Stimulated activated naive CD4-positive, alpha-beta T cell treated with Interleukin-2 at 50 U/mL for 16 hours (primary cell): ENCODE measurements at places on chromosomes 4 and X.
A peak's percentile ranks its signal among the peaks of the same experiment; 100 is the strongest.

DNA sequence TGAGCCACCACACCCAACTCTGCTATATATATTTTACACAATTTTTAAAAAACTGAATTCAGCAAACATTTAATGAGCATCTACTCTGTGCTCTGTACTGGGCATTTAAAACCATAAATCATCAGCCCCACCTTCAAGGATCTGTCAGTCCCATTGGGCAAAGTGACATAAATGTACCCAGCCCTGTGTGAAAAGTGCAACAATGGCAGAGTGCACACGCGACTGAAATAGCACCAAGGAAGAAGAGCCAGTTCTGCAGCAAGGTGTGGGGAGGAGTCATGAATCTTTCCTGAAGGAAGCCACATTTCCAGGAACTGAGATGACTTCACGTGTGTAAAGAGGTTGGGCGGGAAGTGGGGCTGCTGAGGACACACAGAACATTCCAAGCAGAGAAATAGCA, 111.5 kb upstream of the ATP6AP2 start:
- DNase-seq: no peak

GRCh38 chrX:110317061-110317819, 645 bp downstream of the AMMECR1 start:
- DNase-seq: peak; percentile 28

- peak; percentile 72 for DNase-seq
These were observed 893 bp upstream of the SEPTIN11 start for GRCh38 chr4:76948443-76949275.

- no peak for DNase-seq
These were observed 150.2 kb upstream of the HAND2 start for GRCh38 chr4:173680278-173680677.

DNA sequence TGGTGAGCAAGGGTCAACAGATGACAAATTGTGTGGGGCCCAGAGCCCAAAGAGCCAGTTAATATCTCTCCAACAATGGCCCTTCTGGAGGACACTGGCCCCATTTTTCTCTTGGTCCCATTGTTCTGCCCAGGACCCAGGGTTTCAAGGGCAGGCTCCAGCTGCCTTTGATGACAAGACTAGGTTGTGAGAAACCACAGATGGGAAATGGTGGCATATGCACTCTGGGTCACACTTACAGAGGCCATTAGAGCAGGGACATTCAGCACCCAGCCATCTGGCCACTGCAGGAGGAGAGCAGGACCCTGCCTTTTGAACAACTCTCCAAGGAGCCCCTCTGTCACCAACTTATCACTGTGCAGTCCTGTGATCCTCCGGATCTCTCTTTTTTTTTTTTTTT, 49.7 kb upstream of the KIAA1210 start:
- DNase-seq: no peak

DNA sequence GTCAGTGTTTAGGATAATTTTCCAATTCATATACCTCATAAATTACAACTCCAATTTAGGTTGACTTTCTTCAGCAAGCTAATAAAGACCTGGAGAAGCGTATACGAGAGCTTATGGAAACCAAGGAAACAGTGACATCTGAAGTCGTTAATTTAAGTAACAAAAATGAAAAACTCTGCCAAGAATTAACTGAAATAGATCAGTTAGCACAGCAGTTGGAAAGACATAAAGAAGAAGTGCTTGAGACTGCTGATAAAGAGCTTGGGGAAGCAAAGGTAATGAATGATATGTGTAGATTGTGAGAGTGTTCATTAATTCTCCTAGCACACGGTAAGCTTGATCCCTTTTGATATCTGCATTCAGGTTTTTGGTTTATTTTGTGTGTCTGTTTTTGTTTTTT, 16.8 kb downstream of the CEP135 start:
- no peak for DNase-seq

GRCh38 chr4:184727430-184727829, 6.5 kb downstream of the CENPU start:
- DNase-seq: no peak

DNA sequence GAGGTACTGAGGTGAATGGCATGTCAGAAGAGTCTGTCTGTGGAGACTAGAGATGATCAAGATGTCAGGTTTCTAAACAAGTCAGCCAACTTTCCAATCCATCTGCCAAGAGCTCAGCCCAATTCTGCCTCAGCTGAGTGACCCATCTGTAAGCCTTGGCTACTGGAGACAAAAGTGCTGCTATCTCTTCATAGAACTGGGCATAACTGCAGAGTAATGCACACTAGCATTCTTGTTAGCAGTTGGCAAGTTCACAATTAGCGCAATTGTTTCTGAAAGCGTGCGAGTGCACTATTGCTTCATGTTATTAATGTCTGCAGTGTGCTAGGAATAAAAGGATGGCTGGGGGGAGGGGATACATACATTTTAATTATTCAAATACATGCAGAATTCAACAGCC, 32.9 kb upstream of the SH3D19 start:
- DNase-seq: no peak

DNA sequence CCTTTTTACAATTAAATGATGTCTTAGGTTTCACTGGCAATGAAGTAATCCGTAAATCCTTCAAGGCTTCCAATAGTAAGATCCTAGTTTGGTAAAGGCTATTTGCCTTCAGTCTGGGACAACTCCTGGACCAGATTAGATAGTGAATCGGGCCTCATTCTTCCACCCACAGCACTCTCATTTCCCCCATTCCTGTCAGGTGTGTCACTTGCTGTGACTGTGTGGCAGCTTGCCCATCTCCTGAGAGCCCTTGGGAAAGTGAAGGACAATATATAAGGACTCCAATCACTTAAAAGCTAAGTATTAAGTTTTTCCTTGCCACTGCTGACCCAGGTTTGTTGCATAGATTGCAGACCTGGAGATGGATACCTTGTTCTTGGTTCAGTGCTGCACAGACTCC, 3.3 kb upstream of the GASK1B start:
- DNase-seq: no peak

GRCh38 chr4:186592966-186593586, 37.7 kb upstream of the MTNR1A start:
- no peak for DNase-seq

DNA sequence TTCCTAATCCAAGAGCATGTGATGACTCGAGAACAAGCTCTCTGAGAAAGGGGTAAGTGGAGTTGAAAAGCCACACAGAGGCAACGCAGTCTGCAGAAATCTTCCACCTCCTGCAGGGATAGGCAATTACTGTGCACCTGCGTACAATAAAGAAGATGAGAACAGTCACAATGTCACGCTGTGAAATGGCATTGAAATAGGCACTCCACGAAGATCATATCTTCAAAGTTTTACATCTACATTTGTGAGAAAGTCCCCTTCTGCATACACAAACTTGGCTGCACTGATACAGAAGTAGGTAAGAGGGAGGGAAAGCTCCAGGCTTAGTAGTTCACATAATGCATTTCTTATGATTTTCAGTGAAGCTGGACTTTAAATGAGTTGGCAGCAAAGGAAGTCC, 27.1 kb downstream of the DDX60L start:
- no peak for DNase-seq

DNA sequence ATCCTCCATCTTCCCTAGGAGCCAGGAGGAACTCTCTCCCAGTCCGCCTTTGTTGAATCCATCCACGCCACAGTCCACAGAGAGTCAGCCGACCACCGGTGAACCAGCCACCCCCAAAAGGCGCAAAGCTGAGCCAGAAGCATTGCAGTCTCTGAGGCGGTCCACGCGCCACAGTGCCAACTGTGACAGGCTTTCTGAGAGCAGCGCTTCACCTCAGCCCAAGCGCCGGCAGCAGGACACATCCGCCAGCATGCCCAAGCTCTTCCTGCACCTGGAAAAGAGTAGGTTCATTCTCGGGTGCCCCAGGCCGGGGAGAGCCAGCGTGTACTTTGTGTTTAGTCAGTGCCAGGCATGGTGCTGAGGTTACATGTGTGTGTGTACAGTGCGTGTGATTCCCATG, 7.4 kb downstream of the MSL3 start:
- no peak for DNase-seq

DNA sequence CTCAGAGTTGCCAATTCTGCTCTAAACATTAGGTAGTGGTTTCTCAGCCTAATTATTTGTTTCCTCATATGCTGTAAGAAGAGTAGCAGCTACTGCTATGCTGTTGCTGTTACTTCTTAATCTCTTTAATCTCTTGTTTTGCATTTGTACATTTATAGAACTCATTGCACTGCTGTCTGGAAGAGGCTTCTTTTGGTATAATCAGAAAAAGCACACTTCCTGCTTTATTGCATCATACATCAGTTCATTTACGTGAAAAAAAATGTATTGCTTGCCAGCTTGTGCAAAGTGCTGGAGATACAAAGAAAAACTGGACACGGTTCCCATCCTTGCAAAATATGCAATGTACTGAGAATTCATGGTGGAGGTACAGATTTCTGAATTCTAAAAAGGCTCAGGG, 332.0 kb downstream of the GRXCR1 start:
- DNase-seq: no peak

DNA sequence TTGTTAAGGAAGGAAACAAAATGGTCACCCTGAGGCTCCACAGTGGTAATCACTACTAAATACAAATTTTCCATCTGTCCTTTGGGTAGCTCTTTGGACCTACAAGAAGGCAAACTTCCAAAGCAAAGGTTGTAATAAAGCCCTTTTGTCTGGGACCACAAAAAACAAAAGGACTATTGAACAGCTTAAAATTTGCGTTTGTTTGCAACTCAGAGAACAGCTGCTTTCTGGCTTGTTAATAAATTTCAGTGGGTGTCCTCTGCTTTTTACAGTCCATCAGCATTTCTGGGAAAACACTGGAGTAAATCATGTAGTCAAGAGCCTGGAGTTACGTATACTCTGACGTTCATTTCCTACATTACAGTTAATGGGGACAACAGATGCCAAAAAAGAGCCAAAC, 439.7 kb upstream of the DIAPH2 start:
- DNase-seq: no peak

- no peak for DNase-seq
These were observed 60.3 kb upstream of the HSD17B10 start for GRCh38 chrX:53494436-53494835.

- DNase-seq: no peak
These were observed 428.0 kb downstream of the ZNF674 start for GRCh38 chrX:46117234-46117633.

DNA sequence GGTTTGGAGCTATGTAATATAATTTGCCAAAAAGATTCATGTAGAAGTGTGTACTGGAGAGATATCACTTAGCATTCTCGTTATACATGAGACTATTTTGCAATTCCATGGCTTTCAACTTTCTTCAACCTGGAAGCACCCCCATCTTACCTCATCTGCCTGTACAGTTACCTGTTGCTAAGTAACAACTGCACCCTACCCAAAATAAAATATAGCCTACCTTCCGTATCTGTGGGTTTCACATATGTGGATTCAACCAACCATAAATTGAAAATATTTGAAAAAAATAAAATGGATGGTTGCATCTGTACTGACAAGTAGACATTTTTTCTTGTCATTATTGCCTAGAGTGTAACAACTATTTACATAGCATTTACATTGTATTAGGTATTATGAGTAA, 278.3 kb downstream of the PPP1R2C start:
- DNase-seq: no peak

GRCh38 chrX:68840256-68840655, 11.4 kb downstream of the EFNB1 start:
- DNase-seq: no peak

DNA sequence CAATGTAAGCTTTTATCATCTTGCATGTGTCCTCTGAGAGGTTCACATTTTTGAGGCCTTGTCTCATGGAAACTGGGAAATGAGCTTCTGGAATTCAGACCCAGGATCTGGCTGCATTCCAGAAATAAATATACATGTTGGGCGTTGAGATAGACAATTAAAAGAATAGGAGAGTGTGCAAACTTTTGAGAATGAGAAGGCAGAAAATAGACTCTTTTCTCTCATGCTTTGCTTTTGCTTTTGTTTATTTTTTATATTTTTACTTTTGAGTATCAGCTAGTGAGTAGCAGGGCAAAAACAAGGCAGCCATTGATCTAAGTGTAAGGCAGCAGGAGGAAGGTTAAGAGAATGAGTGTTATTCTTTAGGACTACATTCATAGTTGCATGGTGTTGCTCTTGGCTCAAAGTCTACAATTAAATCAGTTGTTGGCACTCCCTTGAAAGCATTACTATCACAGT, 12.4 kb downstream of the SHROOM3 start:
- DNase-seq: no peak

DNA sequence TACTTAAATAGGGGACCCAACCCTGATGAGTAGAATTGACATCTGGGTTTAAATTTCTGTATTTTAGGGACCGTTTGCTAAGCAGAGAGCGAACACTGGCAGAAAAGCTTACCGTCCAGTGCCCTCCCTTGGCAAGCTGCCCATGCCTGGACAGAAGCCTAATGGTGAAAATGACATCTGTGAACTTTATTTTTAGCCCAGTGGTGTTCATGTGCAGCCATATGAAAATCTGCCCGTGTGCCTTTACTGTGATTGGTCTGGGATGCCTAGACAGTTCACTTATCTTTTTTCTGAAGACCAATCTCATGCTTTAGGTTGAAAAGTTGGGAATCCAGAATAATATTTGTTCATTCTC, 1.1 kb downstream of the STBD1 start:
- DNase-seq: no peak

- DNase-seq: no peak
These were observed 81.6 kb downstream of the GPAT3 start for GRCh38 chr4:83617371-83618035.

DNA sequence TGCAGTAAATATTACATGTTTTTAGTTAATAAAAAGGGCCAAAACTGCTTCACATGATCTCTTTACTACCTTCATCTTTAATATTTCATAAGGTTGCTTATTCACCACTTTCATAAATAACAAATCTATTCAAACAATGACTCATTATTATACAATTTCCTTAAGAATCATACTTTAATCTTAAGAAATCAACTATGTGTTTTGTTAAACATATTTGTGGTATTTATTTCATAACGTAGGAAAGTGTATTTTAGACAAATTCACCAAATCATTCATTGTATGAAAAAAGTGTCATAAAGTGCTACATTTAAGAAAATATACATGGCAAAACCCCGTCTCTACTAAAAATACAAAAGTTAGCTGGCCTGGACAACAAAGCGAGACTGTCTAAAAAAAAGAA, 150.5 kb upstream of the RXFP1 start:
- no peak for DNase-seq

DNA sequence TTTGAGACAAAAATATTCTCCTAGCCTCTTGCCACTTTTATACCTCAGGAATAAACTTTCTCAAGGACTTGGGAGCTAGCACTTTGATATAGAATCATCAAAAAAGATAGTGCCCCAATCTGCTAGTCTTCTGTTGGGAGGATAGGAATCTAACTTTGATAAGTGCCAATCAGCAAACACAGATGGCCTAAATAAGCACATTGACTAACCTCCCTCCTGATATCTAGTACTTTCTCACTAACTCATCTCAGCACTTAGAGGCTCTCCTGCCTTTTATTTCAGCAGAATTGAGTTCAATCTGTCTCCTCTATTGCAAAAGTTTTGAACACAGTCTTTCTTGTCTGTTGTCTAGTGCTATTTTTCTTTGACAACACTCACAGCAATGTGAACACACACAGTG, 798.4 kb upstream of the FTHL17 start:
- no peak for DNase-seq
